Activated CD8-positive, alpha-beta memory T cell treated with anti-CD3 and anti-CD28 coated beads for 4 hours (primary cell): ENCODE measurements at places on chromosomes 7 and 10.
A peak's percentile ranks its signal among the peaks of the same experiment; 100 is the strongest.

DNA sequence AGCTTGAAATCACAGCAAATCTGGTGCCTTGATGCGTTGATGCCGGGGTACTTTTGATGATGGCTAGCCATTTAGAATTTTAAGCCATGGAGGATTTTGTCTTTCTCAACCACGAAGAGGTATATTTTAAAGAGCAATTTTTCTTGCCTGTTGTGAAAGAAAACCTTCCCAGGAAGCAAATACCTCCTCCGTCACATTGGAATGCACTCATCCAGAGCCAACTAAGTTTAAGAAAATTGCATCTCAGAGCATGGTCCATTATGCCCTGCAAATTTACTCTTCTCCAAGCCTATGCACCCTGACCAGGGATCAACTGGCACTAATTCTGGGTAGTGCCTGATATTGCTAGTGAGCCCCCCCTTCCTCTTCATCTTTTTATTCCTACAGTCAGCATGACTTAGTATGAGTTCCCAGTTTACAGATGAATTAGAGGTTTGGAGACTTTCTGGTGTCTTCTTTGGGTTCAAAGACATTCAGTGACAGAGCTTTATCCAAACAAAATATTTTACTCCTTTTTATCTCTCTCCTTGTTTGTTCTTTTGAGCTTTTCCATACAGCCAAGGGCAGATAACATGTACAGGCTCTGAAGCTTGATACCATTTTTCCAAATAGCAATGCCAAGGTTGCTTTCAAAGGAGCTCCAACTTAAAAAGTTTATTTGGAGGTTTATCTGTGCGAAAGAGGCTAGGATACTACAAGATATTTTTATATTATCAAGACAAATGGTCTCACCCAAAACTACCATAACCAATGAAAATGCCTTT is 56.6 kb upstream of the ANK3 start:
- no peak for DNase-seq

GRCh38 chr10:104642658-104643302 is 1.7 kb downstream of the SORCS3 start:
- no peak for DNase-seq

DNA sequence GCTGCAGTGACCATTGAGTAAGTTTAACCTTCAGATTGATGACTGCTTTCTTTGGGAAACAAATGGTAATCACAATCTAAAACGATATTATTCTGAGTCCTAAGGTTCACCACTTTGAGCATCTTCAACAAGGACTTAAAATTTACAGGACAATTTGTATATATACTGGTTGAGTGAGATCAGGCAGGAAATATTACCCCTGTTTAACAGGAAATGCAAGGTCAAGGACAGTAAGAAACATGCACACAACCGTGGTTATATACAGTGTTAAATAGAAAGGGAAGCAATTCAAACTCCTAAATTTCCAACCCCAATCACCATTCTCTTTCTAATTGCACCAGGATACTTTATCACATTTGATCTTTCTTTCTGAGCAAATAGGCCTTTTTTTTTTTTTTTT is 96.1 kb downstream of the ZNF277 start:
- DNase-seq = no peak

DNA sequence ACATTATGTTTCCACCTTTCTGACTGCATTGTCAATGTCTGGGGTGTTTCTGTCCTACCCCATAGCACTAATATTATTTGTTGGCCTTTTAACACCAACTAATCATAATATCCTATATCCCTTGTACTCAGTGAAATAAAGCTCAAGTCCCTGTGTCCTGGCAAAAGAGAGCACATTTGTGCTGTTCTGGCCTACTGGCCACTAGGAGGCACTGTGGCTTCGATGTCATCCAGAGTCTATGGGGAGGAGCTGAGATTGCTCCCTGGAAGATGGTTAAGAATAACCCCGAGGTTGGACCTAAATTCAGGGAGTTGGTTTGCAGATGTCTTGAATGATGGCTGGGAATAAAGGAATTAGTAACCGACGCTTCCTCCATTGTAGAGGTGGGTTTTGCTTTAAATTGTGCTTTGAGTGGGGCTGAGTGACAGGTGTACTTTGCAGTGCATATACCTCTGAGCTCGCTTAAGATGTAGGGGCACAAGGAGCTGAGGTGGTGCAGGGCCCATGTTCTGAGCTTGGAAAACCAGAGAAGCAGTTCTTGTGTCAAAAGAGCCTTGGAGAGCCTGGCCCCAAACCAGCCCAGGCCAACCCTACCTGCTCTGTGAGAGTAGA is 191.2 kb upstream of the PRSS1 start:
- peak; percentile 25 for DNase-seq

DNA sequence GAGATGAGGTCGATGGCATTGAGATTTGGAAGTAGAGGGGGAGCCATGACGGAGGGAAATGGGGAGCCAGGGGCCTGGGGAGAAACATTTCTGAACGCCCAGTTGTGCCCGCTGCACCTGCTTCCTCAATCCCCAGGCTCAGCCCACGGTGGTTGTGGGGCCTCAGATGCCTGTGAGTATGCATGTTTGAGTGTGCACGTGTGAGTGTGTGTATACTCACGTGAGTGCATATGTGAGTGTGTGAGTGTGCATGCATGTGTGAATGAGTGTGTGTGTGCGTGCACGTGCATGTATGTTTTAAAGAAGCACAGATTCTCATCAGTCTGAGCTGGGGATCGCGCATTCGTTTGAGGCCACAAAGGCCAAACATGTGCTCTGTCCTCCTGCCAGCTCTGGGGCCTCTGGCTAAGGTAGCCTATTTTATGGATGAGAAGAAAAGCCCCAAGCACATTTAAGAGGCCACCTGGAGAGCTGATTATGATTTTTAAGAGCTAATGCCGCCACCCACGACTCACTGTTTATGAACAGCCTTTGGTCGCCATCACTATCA is 154.8 kb downstream of the ARHGAP12 start:
- DNase-seq = no peak

GRCh38 chr7:42495256-42495655 is 258.2 kb upstream of the GLI3 start:
- DNase-seq = no peak

GRCh38 chr10:17547060-17547459 is 70.1 kb downstream of the HACD1 start:
- DNase-seq = no peak

- no peak for DNase-seq
These were observed 73.3 kb upstream of the GHITM start for GRCh38 chr10:84065804-84066601.

- no peak for DNase-seq
These were observed 180.5 kb downstream of the PFKFB3 start for GRCh38 chr10:6383096-6383812.

DNA sequence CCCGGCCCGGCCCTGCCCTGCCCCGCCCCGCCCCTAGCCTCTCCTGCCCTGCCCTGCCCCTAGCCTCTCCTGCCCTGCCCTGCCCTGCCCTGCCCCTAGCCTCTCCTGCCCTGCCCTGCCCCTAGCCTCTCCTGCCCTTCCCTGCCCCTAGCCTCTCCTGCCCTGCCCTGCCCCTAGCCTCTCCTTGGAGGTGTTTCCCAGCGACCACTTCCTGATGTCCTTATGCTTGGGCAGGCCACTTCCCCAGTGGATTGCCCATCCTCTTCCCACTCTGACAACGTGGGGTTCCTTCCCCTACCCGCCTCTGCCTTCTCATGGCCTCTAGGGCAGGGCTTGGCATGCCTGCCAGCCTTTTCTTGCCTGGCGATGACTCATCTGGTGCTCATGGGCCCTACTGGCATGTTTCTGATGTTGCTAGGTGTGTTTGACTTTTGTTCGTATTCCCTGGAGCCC is 21.2 kb downstream of the PRXL2A start:
- no peak for DNase-seq

DNA sequence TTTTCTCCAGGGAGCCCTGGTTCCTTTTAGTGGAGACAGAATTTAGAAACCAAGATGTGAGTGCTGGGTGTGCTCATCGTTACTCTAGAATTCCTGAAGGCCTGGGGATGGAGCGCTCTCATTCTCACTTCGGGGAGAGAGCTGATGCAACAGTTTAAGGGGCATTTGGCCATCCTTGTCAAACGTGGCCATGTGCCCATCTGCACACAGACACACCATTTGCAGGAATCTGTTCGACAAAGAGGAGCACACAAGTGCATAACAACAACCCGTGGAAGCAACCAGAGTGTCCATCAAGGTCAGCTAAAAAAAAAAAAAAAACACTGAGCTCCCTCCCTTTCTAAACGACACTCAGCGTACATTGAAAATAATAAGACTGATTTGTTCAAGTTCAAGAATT is 23.0 kb upstream of the RET start:
- DNase-seq = no peak

- DNase-seq = no peak
These were observed 198.9 kb downstream of the HDAC9 start for GRCh38 chr7:18694484-18694883.

DNA sequence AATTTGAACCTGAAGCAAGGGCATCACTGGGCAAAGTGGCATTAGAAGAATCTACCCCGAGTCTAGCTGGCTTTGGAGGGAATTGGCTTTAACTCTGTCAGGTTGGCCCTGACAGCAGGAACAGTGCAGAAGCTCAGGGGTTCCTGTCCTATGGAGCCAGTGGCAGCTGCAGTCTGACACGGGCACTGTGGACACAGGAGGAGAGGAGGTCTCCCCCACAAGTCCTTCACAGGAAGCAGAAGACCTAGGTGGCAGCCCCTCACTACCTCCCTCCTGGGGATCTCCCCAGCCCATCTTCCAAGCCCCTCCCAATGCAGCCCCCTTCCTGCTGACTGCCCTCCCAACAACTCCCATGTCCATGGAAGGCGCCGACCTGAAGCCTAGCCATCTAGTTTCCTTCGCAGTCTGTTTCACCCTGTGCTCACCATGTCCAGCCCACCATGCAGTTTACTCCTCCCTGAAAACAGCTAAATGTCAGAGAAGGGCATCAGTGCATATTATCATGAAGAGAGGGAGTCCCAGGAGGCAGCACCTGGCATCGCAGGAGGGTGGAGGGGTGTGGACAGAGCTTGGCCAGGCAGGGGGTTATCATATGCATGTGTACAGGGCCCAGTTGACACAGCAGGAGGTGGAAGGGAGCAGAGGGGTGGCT is 17.9 kb upstream of the GDF10 start:
- DNase-seq = no peak

- no peak for DNase-seq
These were observed 2.0 kb upstream of the NRAP start for GRCh38 chr10:113665806-113666354.

- no peak for DNase-seq
These were observed 713.1 kb downstream of the SUGCT start for GRCh38 chr7:40847921-40848320.

GRCh38 chr10:129035052-129035827 is 431.8 kb upstream of the MGMT start:
- DNase-seq = no peak

DNA sequence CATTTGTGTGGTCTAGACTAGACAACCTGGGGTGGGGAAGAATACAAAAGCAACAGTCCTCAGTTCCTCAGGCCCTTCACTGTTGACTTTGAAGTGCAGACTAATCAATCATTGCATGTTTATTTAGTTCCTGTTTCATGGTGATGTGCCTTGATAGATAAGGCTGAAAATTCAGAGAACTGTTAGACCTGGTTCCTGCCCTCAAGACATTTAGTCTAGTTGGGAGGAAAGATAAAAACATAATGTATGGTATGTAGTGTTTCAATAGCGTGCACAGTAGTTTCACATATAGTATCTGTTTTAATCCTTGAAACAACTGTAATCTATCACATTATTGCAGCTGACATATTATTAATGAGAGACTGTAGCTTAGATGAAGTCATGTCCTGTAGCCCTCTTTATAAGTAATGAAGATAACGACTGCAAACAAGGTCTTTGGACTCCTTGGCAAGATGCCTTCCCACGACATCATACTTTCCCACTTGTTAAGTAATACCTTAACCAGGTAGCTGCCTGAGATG is 124.0 kb downstream of the CELF2 start:
- no peak for DNase-seq

GRCh38 chr7:90530263-90530662 is 60.8 kb downstream of the PTTG1IP2 start:
- DNase-seq = no peak

DNA sequence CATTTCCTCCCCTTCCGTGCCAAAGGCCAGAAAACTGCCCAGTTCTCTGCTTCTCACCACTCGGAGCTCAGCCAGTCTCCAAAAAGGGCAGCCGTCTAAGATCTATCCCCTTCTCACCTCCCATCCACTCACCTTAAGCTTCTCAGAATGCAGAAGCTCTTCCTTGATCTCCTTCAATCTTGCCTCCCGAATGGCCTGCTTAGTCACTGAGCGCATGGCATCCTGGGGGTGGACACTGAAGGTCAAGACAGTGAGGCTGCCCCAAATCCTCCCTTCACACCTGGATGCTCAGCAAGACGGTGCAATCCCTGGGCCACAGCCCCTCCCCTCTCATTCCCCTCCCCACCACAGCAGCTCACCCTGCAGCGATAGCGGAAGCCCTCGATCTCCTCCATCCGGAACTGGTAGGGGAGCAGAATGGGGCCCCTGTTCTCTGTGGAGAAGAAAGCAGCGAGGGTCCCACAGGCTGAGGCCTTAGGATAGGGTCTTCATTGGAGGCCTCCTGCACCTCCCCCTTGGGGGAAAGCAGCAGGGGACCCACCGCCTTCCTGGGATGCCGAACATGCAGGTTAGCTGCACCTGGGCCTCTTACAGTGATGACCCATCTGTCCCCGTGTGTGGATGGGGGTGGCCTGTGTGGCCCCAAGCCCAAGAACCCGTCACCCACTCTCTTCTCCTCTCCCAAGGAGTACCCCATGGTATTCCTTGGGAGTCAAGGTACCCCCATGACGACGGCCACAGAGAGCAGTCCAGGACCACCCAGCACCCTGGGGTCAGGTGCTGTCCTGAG is 4.7 kb downstream of the DDX56 start:
- no peak for DNase-seq

- DNase-seq = no peak
These were observed 2.6 kb downstream of the CPED1 start for GRCh38 chr7:120991161-120991560.

- DNase-seq = no peak
These were observed 36.0 kb downstream of the PRTFDC1 start for GRCh38 chr10:24916365-24916764.

DNA sequence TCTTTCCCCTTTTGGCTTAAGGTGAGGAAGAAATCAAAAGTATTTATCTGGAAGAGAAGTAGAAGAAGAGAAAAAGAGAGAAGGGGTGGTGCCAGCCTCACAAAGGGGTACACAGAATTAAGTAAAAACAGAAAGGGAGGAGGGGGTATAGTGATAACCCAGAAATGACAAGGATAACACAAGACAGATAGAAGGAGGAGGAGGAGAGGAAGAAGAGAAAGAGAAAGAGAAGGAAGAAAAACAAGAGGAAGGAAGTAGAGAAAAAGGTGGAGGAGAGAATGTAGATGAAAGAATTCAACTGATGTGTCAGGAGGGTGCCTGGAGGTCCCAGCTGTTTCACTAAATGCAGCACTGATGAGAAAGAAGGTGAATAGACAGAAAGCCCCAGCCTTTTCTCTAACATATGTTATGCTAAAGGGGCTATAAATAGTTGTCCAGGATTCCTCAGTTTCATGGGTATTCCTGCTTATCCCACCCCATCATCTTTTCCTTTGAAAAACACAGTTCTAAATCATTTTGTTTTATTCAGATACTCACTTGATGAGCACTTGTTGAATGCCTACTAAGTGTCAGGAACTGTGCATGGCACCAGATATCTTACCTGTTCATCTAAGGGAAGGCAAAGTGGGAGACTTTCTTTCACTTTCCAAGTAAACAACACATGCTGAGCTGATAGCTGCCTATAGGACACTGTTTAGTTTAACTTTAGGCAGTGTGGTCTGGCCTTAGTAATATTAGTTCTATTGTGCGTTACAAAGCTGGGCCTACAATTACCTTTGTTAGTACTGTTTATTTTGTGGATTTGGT is 8.0 kb downstream of the SEMA3E start:
- no peak for DNase-seq
